ENCODE measurements at places on chromosomes 3 and 15.

DNA sequence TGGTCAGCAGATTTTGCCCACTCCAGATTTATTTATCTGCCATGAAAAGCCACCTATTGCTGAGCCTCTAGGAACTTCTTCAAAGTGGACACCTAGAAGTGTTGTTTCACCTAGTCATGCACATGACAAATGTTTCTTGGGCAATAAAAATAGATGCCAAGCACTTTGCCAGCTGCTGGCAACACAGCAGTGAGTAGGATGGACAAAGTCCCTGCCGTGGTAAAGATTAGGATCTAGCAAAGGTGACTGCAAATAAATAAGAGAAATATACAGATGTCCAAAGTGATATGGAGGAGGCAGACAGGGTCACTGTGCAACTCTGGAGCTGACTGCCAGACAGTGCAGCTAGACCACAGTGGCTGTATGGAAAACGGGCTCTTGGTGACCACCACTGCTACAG, 137.9 kb downstream of the SUCLG2 start:
- DNase-seq, result no peak

- DNase-seq, result no peak
These were observed 1298.6 kb downstream of the SI start for GRCh38 chr3:163779396-163780344.

DNA sequence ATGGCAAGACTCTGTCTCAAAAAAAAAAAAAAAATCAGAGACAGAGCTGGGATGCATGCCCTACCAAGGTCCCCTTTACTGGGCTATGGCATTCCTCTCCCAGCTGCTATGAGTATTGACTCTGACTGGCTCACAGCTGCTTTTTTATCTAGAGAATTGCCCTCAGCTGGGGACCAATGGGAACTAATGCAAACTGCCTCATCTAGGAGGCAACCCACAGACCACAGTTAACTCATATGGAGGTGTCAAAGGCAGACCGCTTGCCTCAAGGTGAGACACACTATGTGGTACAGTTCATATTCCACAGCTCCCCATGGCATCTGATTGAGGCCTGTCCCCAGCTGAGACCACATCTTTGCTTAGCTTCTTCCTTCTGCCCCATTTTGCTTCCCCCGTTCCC, 183.5 kb upstream of the EOMES start:
- DNase-seq, result no peak

DNA sequence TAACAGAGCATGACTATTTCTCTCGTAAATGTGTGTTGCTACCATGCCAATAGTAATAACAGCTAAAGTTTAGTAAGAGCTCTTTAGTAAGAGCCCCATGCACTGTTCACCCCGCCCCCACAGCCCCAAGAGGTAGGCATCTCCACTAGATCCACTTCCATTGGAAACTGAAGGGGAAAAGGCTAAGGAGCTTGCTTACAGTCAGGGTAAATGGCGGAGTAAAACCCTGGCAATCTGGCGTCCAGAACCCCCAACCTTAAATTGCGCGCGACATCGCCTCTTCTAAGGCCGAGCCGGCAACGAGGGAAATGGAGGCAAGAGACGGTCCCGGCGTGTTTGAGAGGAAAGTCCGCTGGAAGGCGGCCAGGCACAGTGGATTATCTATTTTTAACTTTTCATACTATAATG, 654 bp upstream of the C3orf38 start:
- no peak for DNase-seq

GRCh38 chr3:25713341-25713985, 48.8 kb upstream of the TOP2B start:
- no peak for DNase-seq

- no peak for DNase-seq
These were observed 6.7 kb downstream of the COPS2 start for GRCh38 chr15:49148727-49149126.

GRCh38 chr15:23566071-23566554, 639 bp downstream of the MKRN3 start:
- peak; percentile 43 for DNase-seq

- DNase-seq, result no peak
These were observed 626.1 kb downstream of the SQOR start for GRCh38 chr15:46260937-46261336.

DNA sequence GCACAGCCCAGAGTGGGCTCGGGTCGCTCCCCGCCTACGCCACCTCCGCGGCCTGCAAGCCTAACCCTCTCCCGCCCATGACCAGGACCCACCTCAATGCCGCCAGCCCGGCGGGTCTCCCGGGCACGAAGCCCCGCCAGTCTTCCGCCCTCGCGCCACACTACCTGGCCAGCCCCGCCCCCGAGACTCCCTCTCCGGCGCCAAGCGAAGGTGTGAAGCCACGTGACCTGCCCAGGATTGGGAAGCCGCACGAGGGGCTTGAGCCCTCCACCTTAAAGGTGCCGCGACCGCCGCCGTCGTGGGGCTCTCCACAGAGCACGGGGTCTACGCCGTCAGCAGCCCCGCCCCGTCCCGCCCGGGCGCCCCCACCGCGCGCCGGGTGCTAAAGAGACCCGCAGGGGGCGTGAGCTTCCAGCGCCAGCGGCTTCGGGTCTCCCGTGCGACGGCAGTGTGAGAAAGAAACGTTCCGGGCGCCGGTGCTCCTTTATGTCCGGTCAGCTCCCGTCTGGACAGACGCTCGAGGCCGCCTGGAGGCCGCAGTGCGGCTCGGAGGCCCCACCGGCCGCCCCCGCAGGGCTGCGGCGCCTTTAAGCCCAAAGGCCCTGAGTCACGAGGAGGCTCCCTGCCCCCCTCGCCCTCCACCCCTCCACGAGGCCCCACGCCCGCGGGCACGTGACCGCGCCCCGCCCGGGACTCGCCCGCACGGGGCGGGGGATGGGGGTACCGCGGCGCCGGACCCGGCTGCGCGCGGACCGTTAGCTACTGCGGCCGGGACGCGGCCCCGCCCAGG, at the start of gene CPEB1:
Gene CPEB1 (minus strand): TSS at position 319 of the 790 bp plus-strand sequence. CDS start 18,904 bp downstream, outside the sequence.
- peak; percentile 26 for DNase-seq

DNA sequence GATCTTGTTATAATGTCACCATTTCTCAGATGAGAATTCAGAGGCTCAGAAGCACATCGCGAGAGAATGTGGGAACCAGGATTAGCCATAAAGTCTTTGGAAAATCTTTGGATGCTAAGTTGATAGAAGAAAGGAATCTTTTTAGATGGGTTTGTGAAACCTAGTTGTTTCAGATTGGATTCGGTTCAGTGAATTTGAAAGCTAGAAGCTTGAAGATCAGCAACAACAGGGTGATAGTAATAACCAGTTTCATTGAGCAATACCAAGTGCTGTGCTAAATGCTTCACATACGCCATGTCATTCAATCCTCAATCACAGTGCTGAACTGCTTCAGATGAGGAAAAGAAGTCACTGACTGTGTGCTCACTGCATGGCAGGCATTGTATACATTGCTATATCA, 47.4 kb upstream of the MITF start:
- no peak for DNase-seq

DNA sequence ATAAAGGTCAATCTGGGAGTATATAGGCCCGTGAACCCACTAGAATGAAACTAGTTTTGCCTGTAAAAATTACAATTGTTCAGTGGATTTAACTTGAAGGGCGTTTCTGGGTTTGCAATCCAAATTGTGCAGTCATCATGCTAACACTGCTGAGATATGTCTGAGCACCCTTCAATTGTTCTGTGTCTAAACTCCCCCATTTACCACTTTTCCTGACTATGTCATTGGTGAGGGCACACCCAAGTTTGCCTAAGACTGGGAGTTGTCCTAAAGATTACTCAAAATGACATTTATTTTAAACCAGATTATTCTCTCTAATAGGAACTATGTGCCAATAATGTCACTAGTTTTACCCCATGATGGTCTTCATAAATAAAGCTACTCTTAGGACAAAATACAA, 54.6 kb downstream of the EMC4 start:
- DNase-seq, result peak; percentile 50

DNA sequence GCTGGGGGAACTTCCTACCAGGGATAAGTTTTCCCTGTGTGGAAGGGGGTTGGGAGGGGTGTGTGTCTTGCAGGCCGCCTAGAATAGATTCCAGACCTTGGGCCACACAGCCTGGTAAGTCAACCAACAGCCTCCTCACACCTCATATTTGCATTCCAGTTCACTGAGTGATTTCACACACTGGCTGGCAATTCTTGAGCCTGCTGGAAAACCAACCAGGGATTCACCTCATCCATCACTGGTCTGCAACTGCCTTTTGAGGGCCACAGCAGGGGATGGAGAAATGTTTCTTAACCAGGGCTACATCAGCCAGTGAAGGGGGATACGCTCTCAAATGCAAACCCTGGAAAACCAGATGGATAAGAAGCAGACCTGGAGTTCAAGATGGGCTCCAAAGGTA, 2.0 kb downstream of the FSTL1 start:
- peak; percentile 67 for DNase-seq

GRCh38 chr3:131360191-131360755, 21.3 kb upstream of the NUDT16 start:
- no peak for DNase-seq

DNA sequence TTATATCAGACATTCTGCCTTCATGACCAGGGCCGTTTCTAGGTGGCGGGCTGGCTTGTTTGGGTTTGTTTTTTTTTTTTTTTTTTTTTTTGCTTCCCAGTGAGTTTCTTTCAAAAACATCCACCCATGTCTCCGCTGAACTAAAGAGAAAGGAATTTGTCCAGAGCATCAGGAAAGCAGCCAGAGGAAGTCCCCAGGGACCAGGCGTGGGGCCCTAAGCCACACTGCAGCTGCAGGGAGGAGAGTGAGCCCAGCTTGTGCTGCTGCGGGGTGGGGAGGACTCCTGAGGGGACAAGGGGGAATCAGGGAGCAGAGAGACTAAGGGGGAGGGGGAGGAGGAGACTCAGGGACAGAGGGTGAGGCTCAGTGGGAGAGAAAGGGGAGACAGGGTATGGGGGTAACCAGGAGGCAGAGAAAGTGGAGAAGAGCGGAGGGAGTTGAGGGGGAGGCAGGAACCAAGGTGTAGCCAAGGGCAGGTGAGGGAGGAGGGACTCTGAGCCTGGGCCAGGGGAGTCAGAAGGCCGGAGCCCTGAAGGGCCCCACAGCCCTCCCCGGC, 49.5 kb downstream of the CYP11A1 start:
- peak; percentile 96 for DNase-seq

DNA sequence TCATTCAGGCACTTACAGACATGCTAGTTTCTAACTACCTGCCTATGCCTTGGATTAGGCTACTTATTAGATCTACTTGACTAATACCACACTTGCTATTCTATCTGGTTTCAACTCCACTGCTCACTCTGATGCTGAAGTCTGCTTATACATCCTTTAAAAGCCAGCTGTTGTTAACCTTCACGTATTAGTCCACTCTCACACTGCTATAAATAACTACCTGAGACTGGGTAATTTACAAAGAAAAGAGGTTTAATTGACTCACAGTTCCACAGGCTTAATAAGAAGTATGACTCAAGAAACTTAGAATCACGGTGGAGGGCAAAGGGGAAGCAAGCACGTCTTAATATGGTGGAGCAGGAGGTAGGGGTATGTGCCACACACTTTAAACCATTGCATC, 47.7 kb upstream of the ANKRD28 start:
- no peak for DNase-seq

GRCh38 chr3:81352867-81353266, 408.6 kb downstream of the GBE1 start:
- peak; percentile 67 for DNase-seq

DNA sequence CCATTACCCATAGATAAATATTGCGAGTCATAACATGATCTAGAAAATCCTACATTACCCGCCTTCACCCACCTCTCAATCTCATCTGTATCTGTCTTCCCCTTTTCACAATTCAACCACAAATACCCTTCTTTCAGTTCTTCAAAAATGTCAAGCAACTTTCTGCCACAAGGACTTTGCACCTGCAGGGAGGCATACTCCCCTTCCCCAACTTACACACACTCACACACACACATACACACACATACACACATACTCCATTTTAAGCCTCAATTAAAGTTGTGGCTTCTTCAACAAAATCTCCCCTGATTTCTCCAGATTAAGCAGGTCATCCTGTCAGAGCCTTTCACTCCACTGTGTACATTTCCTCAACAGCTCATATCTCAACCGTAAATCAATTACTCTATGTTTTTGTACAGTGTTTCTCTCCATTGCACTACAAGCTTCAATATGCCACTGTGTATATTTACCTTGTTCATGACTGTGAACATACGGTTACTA, 33.1 kb upstream of the CCDC50 start:
- no peak for DNase-seq

GRCh38 chr3:128665362-128666021, 14.9 kb upstream of the RPN1 start:
- DNase-seq, result peak; percentile 41

DNA sequence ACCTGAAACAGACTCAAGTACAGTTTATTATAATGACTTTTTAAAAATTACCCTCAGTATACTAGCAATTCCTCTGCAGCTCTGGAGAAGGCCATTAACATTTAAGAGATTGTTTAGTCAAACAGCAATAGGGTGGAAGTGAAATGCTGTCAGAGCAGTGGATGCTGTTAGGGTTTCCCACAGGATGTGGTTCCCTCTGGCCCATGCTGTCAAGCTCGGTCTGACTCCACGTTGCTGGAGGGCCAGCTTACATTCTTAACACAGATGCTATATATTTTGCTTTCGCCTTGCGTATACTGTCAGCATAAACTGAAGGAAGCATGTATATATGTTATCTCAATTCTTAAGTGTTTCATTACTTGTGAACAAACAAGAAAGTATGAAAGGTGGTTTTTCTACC, 231.1 kb upstream of the COL8A1 start:
- DNase-seq, result no peak

DNA sequence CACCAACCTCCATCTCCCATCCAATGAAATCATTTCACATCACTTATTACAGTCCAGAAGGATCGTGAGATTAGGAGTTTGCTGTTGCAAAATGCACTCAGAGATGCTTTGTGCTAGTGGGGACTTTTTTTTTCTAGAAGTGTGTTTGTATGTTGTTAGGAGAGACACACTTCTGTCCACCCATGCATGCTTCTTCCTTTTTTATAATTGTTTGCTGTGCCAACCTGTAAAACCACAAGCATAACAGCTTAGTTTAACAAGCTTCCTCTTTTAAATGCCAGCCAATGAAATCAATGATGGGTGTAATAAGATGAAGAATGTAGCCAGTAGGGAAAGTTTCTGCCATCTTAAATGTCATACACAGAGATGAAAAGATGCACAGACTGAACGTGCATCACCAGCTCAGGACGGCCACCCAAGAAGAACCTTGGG, 305.6 kb upstream of the STT3B start:
- DNase-seq, result no peak

DNA sequence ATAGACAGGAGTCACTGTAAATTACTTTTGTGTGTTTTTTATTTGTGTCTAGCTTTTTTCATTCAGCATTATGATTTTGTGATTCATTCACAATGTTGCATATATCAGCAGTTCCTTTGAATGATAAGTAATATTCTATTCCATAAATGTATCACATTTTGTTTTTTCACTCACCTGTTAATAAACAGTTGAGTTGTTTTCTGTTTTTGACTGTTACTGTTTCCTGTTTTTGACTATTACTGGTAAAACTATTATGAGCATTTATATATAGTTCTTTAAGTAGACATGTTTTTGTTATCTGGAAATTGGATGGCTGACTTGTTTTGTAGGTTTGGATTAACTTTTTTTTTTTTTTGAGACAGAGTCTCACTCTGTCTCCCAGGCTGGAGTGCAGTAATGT, 138.4 kb downstream of the RSRC1 start:
- no peak for DNase-seq

GRCh38 chr3:167481164-167481563, 7.3 kb upstream of the SERPINI2 start:
- no peak for DNase-seq

- no peak for DNase-seq
These were observed 73.8 kb upstream of the HRH1 start for GRCh38 chr3:11080492-11080891.

Data from fibroblast of pulmonary artery (primary cell).